ENCODE measurements at places on chromosomes 2 and 18.

DNA sequence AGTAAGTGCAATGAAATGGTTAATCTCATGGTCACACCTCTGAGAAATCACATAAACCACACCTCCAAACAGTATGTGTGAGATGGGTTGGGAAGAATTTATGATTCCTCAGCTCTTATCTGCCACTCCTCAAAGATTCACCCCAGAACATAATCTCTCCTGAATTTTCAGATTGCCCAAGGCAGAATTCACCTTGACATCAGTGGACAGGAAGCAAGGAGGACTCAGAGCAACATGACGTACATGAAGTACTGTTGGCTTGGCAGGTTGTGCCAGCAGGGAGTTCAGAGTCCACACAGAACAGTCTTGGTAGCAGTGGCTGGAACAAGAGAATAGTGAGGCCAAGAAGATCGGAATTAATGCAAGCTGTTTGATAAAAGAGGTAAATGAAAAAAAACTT, 31.7 kb upstream of the CYBRD1 start:
- DNase-seq = no peak

DNA sequence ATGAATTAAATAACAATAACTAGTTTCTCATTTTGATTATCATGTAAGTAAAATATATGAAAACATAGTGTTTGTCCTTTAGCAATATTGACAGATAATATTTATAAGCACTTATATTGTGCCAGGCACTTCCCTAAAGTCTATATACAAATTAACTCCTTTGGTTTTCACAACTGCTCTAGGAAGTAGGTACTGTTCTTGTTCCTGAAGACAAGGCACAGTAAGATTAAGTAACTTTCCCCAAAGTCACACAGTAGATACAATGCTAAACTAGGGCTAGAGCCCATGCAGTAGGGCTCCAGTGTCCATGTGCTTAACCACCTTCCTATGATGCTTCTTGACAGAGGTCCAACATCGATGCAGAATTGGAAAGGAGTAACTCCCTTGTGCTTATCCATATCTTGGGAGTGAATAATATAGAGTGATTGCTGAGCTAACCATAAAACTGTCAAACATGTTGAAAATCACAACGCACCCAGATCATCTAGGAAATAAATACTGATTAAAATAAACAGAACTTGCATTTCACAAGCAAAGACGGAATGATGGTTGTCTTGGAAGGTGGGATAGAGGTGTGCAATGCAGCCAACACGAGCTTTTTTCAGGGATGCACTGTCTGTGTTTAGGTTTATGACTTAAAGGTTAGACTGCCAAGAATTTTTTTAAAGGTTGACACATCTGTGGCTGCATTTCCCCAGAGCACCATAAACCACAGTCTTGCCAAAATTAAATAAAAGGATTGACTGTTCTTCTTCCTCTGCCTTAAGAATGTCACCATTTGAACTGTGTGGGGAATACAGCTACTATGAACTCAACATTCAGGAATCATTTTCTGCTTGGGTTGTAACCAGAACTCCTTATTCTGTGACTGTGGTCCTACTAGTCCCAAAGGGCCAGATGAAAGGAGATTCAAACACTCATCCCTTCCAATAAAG, 80.8 kb downstream of the ANKRD44 start:
- no peak for DNase-seq

DNA sequence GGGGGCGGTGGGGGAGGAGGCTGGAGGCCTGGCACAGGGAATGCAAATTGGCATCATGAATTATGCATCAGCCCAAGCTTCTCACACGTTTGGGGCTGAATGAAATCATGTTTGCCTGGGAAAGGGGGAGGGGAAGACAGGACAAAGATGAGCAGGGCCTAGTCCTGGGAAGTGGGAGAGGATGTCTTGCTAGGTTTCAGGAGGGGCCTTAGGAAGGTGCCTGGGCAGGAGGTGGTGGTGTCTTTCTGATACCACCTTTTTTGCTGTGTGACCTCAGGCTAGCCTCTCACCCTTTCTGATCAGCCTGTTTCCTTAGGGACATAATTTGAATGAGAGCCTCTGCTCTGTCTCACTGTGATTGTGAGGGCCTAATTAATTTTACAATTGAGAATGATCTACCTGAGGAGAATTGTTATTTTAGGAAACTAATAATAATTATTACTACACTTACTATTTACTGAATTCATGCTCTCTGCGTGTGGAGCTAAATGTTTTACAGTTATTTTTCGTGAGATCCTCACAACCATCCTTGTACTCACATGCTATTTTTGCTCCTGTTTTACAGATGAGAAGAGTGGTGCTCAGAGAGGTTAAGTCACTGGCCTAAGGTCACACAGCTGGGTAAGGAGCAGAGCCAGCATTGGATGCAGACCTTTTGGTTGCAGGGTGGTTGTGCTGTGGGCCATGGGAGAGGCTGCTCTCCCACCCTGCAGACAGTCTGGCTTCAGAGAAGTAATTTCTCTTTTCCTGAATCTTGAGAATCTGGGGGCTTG, 39.6 kb downstream of the INHBB start:
- no peak for DNase-seq

- DNase-seq = no peak
Measured at GRCh38 chr18:48769006-48769636, 181.6 kb downstream of the SMAD7 start.

DNA sequence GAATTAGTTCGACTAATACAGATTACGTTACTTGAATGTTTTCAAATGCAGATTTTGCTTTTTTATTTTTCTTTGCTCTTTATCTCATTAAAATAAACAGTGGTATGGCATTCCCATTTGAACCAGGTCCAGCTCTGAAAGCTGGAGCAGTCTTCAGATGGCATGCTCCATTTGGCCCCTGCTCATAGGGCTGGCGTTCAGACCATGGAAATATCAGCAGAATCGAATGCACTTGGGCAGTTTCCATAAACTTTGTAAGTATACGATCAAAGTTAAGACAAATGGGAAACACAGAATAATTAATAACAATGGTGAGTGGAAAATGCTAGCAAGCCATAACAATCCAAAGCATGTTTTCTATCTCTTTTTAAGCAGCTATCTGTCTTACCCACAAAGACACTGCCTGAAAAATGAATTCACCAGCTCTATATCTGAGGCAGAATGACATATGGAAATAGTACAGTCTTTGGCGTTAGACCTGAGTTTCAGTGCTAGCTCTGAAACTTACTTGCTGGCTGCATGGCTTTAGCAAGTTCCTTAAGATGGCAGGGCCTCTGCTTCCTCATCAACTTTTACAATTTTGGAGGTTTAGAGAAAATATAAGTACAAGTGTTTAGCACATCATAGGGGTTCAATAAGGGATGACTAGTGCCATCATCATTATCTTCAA, 131.6 kb downstream of the BCL2 start:
- DNase-seq = no peak

- no peak for DNase-seq
Measured at GRCh38 chr2:187319441-187320108, 128.5 kb downstream of the CALCRL start.

DNA sequence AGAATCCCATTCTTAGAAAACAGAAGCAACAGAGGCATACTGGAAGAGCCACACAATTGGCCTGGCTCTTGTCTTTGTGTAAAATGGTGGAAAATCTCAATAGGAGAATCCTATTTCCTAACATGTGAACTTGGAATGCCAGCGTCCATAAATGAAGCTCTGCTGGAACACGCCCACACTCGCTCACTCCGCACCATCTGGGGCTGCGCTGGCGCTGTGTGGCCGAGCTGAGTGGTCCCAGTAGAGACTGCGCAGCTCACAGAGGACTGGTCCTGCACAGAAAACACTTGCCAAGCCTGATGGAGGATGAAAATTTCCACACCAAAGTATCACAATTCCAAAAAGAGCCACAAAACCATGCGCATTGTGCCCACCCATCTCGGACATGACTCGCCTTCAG, 56.2 kb downstream of the PXDN start:
- DNase-seq = no peak

DNA sequence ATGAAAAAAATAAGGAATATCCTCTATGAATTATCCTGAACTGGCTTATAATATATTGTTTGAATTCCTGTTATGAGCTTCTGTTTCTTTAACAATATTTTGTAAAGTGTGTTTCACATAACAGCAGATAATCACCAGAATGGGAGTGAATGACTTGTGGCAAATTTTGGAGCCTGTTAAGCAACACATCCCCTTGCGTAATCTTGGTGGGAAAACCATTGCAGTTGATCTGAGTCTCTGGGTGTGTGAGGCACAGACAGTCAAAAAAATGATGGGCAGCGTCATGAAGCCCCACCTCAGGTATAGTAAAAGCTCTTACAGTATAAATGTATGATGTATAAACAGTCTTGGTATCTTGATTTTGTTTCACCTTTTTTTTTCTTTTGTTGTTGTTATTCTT, 5.9 kb downstream of the GEN1 start:
- no peak for DNase-seq

DNA sequence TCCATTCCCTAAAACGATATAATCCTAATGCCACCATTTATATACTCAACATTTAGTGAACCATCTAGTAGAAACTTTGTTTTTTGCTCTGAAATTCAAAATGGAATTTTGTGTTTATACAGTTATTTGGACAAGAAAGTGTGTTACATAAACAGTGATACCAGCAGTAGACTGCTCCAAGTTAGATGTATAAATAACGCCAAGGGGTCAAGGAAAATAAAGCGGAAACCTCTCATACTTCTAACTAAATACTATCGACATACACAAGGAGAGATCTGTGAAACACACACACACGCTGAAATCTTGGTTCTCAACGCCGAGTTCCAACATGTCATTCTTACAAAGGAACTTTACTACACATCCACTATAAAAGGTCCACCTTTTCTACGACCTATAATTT, 1.2 kb downstream of the TXNL1 start:
- DNase-seq = no peak

GRCh38 chr2:161165811-161166210, 5.6 kb downstream of the TANK start:
- DNase-seq = no peak

GRCh38 chr2:229071292-229071976, 199.7 kb downstream of the PID1 start:
- DNase-seq = no peak

DNA sequence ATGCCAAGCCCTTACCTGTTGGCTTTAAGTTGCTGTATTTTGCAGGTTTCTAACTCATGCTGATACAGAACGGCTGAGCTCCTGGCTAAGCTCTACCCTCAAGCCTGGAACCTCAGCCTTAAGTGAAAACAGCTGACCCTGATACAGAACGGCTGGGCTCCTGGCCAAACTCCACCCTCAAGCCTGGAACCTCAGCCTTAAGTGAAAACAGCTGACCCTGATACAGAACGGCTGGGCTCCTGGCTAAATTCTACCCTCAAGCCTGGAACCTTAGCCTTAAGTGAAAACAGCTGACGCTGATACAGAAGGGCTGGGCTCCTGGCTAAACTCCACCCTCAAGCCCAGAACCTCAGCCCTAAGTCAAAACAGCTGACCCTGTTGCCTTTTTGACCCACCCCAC, 17.6 kb upstream of the DNER start:
- no peak for DNase-seq

GRCh38 chr2:207334624-207335371, 169.1 kb upstream of the KLF7 start:
- no peak for DNase-seq

DNA sequence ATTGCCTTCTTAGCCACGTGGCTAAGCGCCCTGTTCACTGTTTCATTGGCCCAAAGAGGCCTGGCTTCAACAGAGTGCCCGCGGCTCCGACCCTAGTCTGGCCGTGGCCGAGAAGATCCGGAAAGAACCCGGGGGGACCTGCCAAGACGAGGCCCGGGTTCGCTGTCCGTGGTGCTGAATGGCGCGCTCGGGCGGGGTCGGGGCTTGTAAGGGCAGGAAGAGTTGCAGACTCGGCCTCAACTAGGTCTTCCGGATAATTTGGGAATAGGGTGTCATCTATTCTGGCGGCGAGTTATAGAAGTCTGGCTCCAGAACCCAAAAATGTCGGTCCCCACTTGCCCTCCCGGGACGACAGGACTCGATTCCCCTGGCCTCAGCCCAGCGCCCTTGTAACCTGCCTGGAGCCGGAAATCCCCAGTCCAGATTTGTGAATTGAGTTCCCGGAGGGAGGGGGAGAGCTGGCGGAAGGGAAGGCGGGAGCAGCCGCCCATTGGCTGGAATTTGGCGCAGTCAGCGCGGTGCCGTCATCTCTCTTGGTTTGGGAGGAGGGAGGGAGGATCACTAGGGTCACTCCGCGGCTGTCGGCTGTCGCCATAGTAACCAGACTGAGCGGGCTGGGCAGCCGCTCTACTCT, 3.5 kb downstream of the CDK5R2 start:
- DNase-seq = peak; percentile 43

- no peak for DNase-seq
Measured at GRCh38 chr2:196123679-196124373, 47.6 kb downstream of the STK17B start.

GRCh38 chr2:110716959-110717645, 15.3 kb upstream of the ACOXL start:
- no peak for DNase-seq

DNA sequence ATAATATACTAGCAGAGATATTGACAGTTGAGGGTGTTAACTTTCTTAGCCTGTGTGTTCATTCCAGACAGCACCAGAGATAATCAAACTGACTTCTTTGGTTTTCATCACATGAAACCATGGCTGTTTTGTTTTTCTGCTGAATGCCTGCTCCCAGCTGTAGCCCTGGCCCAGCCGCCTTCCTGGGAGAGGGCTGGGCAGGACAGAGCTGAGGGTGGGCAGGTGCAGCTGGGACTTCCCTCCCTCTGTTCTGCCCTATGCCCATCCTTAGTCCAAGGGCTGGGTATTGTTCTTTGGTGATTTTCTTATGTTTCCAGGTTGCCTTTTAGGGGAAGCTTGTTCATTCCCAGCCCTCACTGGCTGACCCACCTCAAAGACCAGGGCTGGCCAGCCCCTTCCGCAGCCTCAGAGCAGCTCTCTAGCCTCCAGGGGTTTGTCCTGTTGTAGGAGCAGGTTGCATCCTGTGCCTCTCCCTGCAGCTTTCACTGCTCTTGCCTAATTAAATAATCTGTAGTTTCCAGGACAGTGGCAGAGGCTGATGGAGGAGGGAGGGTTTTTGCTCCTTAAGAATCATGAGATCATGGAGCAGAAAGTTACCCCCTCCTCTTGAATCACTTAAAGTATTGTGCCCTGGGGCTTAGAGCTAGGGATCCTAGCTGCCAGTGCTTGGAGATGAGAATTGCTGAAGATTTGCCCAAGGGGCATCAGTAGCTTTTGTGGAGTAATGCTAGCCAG, 61.4 kb downstream of the MTCL1 start:
- DNase-seq = no peak

- no peak for DNase-seq
Measured at GRCh38 chr2:62473246-62473827, 32.7 kb downstream of the TMEM17 start.

DNA sequence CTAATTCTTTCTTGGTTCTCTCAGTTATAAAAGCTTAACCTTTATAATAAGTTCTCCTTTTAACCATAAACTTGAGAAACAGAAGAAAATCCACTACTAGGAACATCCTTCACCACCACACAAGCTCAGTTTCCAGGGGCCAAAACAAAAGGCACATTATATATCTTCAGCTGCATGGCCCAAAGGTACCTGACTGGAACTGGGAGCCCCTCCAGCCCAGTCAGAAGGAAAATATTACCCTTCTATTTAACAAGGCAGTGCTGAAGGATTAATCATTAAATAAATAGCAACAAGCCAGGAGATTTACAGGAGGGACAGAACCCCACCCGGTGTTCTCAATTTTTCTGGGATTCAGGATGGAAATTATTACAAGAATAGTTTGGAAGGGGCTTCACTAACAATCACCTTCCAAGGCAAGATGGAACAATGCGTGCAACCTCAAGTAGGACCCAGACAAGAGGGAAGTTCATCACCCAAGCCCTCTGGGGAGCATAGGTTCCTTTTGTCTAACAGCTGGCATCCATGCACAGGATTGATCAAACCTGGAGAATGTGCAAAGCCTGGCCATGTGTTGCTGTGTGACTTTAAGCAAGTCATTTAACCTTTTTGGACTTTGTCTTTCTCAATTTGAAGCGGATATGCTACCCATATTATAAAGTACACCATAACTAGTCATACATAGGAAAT, 159.6 kb upstream of the SETBP1 start:
- no peak for DNase-seq

Measured in activated T-cell treated with anti-CD3 and anti-CD28 coated beads for 4 hours (primary cell).